ENCODE measurements at places on chromosomes 3 and 15. TPM values are rescaled to one million over a fixed set of nuclear protein-coding genes. Genes with fewer than 3 reads are reported as not detected.

Gene C3orf80
- not detected for total RNA-seq

Gene UBR1
- 17.8 TPM for total RNA-seq

Gene MORC1
- total RNA-seq: not detected

Gene DAG1
- total RNA-seq: 64.9 TPM

Gene DUOX2
- total RNA-seq: not detected

Gene DAZL
- not detected for total RNA-seq

Gene GOLGA8N
- 0.84 TPM for total RNA-seq

Gene FBXO40
- total RNA-seq: not detected

Gene PPP2R3A
- total RNA-seq: 9.8 TPM

Gene PLSCR2
- not detected for total RNA-seq

Gene EIF4G1
- 375 TPM for total RNA-seq

Data from bronchus fibroblast of lung (primary cell).